ENCODE measurements at places on chromosomes 4 and X. TPM values are rescaled to one million over a fixed set of nuclear protein-coding genes. Genes with fewer than 3 reads are reported as not detected.

DNA sequence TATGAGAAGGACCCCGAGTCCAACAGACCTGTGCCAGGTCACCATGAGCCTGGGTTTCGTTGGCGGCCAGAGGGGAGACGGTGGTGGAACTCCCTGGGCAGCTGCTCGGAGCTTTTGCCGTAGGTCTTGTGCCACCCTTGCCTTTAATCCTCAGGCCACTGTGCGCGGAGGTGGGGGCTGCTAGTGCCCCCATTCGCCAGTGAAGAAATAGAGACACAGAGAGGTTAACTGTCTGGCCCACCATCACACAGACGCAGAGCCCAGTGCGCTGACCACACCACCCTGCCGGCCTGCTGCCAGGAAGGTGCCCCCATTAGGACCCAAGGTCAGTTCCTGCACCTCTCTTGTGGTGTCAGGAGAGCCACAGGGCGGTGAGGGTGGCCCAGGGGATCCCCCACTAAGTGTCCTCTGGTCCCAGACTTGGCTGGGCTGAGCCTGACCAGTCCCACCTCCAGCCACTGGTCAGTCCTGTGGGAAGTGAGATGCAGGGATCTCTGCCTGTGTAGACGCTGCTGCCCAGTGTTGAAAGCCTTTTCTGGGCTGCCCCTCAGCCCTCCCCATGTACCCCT lies 28.3 kb upstream of the HTRA3 start:
- DNase-seq: no peak
- no peaks in the 10 kb centered on the region for H3K36me3 ChIP-seq
- no peaks in the 10 kb centered on the region for H3K27me3 ChIP-seq
- H3K4me3 ChIP-seq: no peak overlapping the region
- no peak overlapping the region for H3K27ac ChIP-seq

- no peak overlapping the region for H3K27ac ChIP-seq
- H3K4me1 ChIP-seq: no peaks in the 10 kb centered on the region
- H3K36me3 ChIP-seq: no peaks in the 10 kb centered on the region
- no peaks in the 10 kb centered on the region for H3K27me3 ChIP-seq
Observed at GRCh38 chrX:41482154-41482850, 35.2 kb downstream of the NYX start.

DNA sequence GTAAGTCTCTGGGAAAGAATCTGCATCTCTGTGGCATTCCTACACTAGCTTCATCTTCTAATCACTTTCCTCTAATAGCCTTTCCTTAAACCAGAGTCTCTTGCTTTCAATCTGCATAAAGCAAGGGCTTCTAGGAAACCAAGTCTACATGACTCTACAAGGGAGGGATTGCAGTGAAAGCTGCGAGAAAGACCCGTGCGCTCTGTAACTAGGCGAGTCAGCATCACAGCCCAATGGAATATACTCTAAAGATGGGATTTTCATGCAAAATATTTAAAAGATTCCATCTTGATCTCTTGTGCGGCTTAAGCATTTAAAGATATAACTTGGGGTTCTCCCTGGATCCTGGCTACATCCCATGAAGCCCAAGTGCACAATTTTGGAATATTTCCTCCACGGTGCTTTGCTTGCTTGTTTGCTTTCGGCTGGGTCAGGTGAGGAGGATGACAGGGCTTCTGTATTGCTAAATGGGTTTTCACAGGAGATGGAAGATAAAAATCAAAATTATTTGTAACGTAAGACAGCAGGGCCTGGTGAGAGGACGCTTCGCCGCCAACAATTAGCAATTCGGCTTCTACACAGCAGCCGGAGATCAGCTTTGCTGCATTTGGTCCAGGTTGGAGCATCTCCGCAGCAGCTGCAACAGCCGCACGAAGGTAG lies 687 bp upstream of the GRIA2 start:
- H3K36me3 ChIP-seq: no peaks in the 10 kb centered on the region
- H3K4me3 ChIP-seq: no peak overlapping the region
- H3K27ac ChIP-seq: no peak overlapping the region
- no peaks in the 10 kb centered on the region for H3K4me1 ChIP-seq
- no peak for DNase-seq
- no peaks in the 10 kb centered on the region for H3K27me3 ChIP-seq

- H3K36me3 ChIP-seq: no peaks in the 10 kb centered on the region
- H3K27me3 ChIP-seq: no peaks in the 10 kb centered on the region
Observed at GRCh38 chr4:171622729-171623128, 190.5 kb upstream of the GALNTL6 start.

GRCh38 chrX:105297041-105297440 lies 76.5 kb upstream of the TEX13A start:
- no peaks in the 10 kb centered on the region for H3K27me3 ChIP-seq
- H3K4me1 ChIP-seq: no peaks in the 10 kb centered on the region
- H3K27ac ChIP-seq: no peak overlapping the region
- no peaks in the 10 kb centered on the region for H3K36me3 ChIP-seq
- DNase-seq: no peak
- H3K4me3 ChIP-seq: no peak overlapping the region

- no peak for DNase-seq
- no peaks in the 10 kb centered on the region for H3K36me3 ChIP-seq
- no peak overlapping the region for H3K4me3 ChIP-seq
- H3K27me3 ChIP-seq: no peaks in the 10 kb centered on the region
Observed at GRCh38 chr4:81225252-81225651, 10.2 kb upstream of the PRKG2 start.

SLC25A43 gene
- total RNA-seq: 42.3 TPM

PPP1R2C gene
- not detected for total RNA-seq

DCAF12L2 gene
- total RNA-seq: not detected
